ENCODE measurements at places on chromosomes 6 and 20.
A peak's percentile ranks its signal among the peaks of the same experiment; 100 is the strongest.

GRCh38 chr20:19070681-19071445 lies 141.6 kb upstream of the SLC24A3 start:
- no peak for DNase-seq

DNA sequence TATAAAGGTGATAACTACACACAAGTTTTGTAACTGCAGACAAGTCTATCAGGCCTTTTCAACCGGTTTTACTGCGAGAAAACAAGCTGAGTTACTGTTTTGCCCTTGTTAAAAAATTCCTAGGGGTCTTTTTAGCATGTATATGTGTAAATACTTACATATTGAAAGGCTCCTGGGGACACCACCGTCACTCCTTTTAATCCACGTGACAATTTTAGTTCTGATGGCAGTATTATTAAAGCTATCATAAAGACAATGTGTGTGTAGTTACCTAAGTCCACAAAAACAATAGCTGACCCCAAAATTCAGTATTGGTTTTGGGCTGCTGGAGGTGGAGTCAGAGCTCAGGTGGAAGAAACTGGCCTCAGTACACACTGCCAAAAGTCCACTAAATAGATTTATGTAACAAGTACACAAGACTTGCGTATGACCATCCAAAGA lies 41.3 kb upstream of the HFE start:
- DNase-seq, result no peak

- no peak for DNase-seq
Observed at GRCh38 chr20:57589728-57590484, 29.0 kb downstream of the PCK1 start.

DNA sequence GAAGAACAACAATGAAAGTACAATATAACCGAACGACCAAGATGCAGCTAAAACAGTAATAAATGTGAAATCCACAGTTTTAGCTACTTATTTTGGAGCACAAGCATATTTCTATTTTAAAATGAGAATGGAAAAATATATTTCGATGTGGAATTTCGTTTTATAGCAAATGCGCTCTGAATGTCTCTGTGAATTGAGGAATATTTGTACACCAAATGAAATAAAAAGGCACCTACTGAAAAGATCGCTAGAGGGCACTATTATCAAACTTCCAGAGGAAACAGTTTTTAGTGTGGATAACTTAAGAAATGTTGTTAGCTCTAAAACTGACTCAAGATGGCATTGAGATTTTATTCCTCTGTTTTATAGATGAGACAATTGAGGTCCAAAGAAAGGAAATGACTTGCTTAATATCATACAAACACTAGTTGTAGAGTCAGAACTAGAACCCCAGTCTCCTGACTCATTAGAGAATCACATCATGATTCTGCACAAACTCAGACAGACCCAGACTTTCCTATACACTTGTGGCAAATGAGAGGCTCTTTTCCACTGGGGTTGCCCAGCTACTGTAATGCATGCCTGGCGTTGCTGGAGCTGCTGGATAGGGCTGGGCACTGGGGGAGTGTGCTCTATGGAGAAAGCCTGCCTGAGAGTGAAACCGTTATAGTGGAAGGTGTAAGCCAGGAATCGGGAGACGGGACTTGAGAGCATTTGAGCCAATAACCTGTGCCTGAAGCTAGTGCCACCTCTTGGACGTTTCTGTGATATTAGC lies 51.9 kb downstream of the GCLC start:
- peak; percentile 30 for DNase-seq

DNA sequence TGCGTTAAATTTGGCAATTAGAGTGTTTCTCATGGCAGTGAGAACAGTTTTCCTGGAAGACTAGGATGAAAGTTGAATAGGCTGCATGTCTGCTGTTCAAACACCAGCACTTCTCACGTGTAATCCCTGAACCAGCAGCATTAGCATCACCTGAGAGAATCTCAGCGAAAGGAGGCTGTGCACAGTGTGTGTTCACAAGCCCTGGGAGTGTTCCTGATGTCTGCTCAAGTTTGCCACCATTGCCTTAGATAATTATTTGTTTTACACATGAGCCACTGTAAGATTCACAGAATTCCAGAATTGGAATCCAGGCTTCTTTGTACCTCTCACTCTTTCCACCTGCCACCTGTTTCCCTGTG lies 117.3 kb downstream of the JARID2 start:
- no peak for DNase-seq

DNA sequence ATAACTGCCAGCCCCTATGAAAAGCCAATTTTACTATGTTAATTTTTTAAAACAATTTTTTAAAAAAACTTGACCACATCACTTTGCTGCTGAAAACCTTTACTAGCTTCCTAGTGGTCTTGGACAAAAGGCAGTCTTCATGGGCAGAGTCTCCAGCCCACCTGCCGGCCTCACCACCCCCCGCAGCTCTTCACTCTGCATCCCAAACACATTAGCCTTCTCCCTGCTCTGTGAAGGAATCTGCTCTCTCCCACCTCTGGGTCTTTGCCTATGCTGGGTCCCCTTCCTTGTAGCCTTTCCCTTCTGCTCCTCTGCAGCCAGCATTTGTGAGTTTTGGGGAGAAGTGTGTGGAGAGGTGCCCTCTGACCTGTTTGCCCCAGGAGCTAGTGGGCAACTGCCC lies 170.7 kb upstream of the MLN start:
- DNase-seq, result peak; percentile 11

DNA sequence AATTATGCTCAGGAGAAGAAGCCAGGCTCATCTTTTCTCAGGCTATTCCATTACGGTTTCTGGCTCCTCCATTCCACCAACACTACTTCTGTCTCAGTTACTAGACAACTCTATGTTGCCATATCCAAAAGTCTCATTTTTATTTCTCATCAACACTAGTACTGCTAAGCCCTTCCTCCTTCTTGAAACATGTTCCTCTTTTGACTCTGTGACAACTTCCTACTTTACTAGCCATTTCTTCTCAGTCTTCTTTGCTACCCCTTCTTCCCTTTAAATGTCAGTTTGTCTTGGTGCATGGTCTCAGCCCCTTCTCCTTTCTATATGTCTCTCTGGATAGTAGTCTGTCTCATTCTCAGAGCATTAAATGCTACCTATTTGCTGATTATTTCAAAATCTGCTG lies 7.1 kb upstream of the ADGRG6 start:
- DNase-seq, result no peak

DNA sequence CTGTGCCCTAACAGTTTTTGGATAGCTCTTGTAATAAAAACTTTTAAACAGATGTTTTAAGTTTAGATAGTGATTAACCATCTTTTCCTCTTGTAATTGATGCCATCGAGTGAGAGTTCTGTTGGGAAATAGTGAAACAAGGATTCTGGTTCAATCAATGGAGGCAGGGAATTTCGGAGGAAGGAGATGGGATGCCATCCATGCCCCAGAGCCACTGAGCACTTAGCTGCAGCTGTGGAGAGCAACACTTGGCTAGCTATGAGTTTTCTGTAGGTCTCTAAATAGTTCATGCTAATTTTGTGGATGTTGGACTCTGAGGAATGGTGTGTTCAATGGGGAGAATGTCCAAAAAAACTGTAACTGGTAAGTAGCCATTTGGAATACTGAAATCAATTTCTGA lies 16.7 kb downstream of the CBFA2T2 start:
- no peak for DNase-seq

- DNase-seq, result peak; percentile 19
Observed at GRCh38 chr6:169859978-169860703, 108.7 kb downstream of the ERMARD start.

- DNase-seq, result no peak
Observed at GRCh38 chr6:109655761-109656262, 35.2 kb downstream of the AK9 start.

Measured in SK-N-SH (cell line).